ENCODE measurements at places on chromosomes 4 and X.

DNA sequence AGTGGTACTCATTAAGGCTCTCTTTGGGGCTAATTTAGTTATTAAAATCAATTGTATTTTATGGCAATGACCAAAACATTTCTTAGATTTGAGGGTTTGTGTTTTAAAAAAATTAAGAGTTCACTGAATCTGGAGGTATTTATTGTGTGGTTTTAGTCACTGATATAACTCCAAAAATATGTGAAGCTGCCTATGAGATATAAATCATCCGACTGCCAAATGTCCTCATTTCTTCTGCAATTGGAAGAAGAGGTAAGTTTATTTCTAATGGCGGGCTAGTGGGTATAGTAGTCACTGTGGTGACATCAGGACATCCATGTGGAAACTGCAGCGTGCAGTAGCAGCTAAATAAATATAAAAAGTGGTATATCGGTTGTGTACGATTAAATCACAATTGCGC, 205.5 kb downstream of the MID1 start:
- no peaks in the 10 kb centered on the region for H3K4me1 ChIP-seq
- H3K36me3 ChIP-seq = no peaks in the 10 kb centered on the region
- no peak for DNase-seq
- H3K27ac ChIP-seq = no peak overlapping the region
- H3K4me3 ChIP-seq = no peak overlapping the region

- DNase-seq = no peak
- H3K4me1 ChIP-seq = no peaks in the 10 kb centered on the region
Observed at GRCh38 chr4:16160457-16160856, 65.8 kb downstream of the TAPT1 start.

DNA sequence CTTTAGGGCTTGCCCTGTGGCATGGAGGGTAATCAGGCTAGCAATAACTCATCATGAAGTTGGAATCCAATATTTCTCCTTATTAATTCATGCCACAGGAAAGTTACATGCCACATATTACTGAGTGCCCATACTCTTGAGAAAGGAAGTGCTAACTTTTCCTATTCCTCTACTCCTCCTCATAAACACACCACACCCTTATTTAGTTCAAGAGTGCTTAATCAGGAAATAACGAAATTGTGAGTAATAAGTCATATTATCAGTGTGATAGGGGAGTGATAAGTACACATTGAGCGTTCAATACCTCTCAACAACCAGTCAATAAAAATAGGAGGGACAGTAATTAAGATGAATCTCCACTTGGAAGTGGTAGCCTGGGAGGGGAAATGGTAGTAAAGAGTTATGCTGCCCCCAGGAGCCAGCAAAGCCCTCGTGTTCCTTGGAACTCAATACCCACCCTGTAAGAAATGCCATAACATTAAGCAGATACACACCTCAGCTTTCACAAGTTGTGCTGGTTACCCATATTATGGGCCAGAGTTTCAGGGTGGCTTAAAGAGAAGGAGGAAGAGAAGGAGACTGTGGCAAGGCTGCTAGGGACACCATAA, 410.0 kb upstream of the NR3C2 start:
- H3K4me3 ChIP-seq = no peak overlapping the region
- H3K4me1 ChIP-seq = no peaks in the 10 kb centered on the region
- DNase-seq = no peak
- no peaks in the 10 kb centered on the region for H3K36me3 ChIP-seq
- no peak overlapping the region for H3K27ac ChIP-seq

- H3K36me3 ChIP-seq = no peaks in the 10 kb centered on the region
- H3K27ac ChIP-seq = no peak overlapping the region
- no peak overlapping the region for H3K4me3 ChIP-seq
Observed at GRCh38 chrX:132776486-132777210, 181.8 kb downstream of the HS6ST2 start.

- H3K4me3 ChIP-seq = no peak overlapping the region
- peak overlapping the region; percentile 34 for H3K27ac ChIP-seq
- H3K4me1 ChIP-seq = peaks cover 3% of the 10 kb centered on the region
- no peaks in the 10 kb centered on the region for H3K27me3 ChIP-seq
- H3K36me3 ChIP-seq = no peaks in the 10 kb centered on the region
Observed at GRCh38 chrX:3290561-3290960, 55.9 kb downstream of the MXRA5 start.

- no peak overlapping the region for H3K4me3 ChIP-seq
- no peaks in the 10 kb centered on the region for H3K4me1 ChIP-seq
- no peak for DNase-seq
- H3K36me3 ChIP-seq = peaks cover 53% of the 10 kb centered on the region
- no peaks in the 10 kb centered on the region for H3K27me3 ChIP-seq
Observed at GRCh38 chrX:78123190-78123589, 16.3 kb downstream of the TAF9B start.

DNA sequence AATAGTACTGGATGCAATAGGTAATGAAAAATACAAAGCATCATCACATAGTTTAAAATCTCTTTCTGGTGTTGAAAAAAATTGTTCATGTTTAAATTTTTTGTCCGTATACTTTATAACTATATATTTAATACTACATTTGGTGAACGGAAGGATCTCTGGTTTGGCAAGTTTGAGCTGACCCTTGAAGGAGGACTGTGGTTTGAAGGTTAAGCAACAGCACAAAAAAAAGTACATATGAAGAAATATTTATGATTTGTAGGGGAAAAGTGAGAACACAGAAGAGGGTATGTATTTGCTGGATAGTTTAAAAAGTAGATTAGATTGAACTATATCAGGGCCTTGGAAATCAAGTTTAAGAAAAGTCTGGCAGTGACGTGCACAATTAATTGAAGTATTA, 13.3 kb downstream of the SRP72 start:
- no peaks in the 10 kb centered on the region for H3K27me3 ChIP-seq
- DNase-seq = no peak
- H3K4me3 ChIP-seq = no peak overlapping the region
- H3K4me1 ChIP-seq = no peaks in the 10 kb centered on the region
- H3K36me3 ChIP-seq = peaks cover 20% of the 10 kb centered on the region
- H3K27ac ChIP-seq = no peak overlapping the region

GRCh38 chrX:70168238-70169188, 8.8 kb upstream of the DGAT2L6 start:
- peaks cover 2% of the 10 kb centered on the region for H3K36me3 ChIP-seq
- no peak for DNase-seq
- H3K4me1 ChIP-seq = peaks cover 13% of the 10 kb centered on the region
- no peaks in the 10 kb centered on the region for H3K27me3 ChIP-seq

Data from Panc1 (cell line).